ENCODE measurements at places on chromosomes 2 and 18.

- DNase-seq, result no peak
Measured at GRCh38 chr2:179252423-179252822, 12.2 kb downstream of the SESTD1 start.

- DNase-seq, result no peak
Measured at GRCh38 chr2:209044307-209044706, 379.5 kb upstream of the MAP2 start.

DNA sequence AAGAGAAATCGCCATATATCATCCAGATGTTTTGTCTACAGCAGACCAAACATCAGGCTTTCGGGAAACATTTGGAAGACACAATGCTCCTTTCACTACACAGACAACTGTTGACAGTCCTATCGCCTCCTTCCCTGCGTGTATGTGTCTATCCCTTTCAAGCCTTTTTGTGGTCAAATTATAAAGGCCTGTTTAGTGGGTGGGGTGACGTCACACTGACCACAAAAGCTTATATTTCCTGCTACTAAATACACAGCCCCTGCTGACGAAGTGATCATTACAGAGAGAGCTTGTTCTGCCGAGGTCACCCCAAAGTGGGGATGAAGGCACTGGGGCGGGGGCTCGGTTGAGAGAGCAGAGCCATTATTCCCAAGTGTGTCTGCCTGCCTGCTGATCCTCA, 302.7 kb upstream of the TNP1 start:
- no peak for DNase-seq

DNA sequence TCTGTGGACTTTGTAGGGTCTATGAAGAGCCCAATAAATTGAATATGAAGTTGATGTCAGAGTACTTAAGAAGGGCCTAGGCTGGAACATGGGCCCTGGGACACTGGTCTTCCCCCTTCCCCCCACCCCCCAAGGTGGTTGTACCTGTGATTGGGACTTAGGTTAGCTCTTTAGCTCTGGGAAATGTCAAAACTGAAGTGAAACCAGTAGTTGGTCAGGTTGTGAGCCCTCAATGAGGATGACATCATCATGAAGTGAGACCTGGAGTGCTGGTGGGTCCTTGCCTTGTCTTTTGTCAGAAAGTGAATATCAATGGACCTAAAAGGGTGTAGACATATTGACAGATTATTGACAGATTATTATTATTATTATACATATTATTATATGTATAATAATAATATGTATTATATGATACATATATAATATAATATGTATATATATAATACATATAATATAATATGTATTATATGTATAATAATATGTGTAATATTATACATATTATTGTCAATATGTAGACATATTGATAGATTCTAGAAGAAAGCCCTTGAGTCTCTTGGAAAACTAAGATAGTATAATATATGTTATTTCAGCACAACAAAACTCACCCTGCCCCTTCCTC, 5.4 kb downstream of the MARS2 start:
- no peak for DNase-seq

GRCh38 chr2:37412231-37412630, 67.8 kb downstream of the QPCT start:
- no peak for DNase-seq

- DNase-seq, result no peak
Measured at GRCh38 chr2:62152000-62152399, 43.9 kb upstream of the B3GNT2 start.

DNA sequence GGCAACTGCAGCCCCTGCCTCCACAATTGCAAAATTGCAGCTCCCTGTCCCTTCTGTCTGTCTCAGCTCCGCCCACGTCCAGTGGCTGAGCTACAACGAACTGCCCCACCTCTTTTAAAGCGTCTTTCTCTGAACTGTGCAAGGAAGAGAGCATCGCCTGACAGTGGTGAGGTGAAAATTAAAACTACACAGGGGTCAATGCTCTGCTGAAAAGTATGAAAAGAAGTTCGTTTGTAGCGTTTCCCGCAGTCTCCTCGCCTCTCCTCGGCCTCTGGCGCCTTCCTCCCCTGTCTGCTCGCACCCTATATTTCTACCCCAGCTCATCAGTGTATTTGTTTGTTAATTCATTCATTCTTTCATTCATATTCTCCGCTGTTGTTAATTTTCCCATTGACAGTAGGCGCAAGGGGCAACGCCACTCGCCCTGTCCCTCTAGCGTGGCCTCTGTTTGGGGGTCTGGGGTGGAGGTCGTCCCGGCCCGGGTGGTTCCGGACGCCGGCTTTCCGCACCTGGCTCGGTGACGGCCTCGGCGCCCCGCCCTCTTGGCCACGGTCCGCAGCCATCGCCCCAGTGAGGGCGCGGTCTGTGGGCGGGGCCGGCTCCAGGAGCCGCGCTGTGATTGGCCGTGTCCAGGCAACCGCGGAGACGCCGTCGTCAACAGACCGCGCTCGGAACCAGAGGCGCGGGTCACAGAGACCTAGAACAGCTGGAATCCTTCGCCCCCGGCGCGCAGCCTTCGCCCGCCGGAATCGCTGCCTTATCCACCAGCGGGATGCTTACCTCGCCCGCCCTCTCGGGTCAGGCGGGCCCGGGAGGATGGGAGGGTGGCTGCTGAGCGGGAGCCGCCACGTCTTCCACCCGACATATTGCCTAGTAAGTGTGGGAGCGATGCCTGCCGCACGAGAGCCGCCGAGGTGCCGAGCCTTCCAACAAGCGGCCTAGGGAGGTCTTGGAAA, at the start of gene VWA3B:
TSS of gene VWA3B (plus strand) at position 677 of the 956 bp plus-strand sequence. CDS start 5,926 bp downstream, outside the sequence.
- DNase-seq, result peak; percentile 89

GRCh38 chr2:12051831-12052230, 305.4 kb downstream of the LPIN1 start:
- DNase-seq, result no peak

GRCh38 chr2:14517731-14518130, 114.8 kb upstream of the LRATD1 start:
- no peak for DNase-seq

DNA sequence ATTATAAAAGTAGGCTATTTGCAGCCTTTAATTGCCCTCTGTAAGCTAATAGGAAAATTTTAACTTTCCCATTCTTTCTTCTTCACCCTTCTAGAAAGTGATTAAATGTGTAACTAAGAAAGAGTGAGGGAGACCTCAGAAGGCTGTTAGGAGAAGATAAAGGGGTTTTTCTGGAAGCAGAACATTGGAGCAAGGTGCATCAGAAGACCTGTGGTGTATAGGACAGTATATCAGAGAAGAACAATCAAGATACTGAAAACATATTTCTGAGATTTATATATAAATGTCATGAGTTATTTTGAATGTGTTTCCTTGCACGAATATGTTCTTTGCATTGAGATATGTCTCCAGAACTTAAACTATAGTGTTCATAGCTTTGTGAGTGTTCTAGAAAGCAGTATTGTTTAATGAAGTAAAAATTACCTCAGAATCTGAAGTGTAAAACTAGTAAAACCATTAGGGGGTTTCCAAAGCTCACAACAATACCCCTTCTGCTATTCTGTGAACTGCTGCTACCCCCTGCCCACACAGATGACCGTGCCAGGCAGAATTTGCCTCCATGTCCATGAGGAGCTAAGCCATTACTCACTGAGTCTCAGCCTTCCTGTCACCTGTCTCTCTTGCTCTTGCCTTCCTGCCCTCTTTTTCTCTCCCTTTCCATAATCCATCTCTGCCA, 537.9 kb downstream of the EPHA4 start:
- no peak for DNase-seq

All from NCI-H1417 (cell line).